NCI-H2029 treated with DMSO at 0.1 percent for 48 hours (cell line): ENCODE measurements at places on chromosomes 6 and 20.

- DNase-seq = no peak
Measured at GRCh38 chr6:71879016-71879415, 7.3 kb upstream of the RIMS1 start.

DNA sequence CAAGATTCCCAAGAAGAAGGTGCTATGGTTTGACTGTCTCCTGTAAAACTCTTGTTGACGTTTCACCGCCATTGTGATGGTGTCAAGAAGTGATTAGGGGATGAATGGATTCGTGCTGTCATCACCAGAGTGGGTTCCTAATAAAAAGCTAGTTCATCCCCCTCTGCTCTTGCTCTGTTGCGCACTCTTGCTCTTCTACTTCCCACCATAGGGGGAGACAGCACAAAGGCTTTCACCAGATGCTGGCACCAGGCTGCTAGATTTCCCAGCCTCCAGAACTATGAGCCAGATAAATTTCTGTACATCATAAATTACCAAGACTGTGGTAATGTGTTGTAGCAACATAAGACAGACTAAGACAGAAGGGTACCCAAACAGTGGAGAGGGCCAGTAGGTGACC, 21.6 kb upstream of the CCDC28A start:
- DNase-seq = no peak

- DNase-seq = no peak
Measured at GRCh38 chr20:39813190-39813829, 851.2 kb downstream of the DHX35 start.

DNA sequence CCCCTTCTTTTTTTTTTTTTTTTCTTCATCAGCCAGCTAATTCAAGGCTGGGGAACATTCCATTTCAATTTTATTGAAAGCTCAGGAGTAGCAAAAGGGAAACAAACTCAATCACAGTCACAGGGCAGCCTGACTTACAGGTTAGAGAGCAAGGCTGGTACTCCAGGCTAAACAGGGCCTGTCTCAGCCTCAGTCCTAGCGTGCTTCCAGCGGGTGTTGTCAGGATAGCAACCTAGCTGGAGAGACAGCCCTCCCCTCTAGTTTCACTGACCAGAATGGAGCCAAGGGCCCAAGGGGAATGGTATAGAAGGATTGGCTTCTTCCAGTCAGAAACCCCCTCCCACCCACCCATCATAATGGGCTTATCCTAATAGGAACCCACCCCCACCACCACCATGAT, 132.9 kb downstream of the PXDC1 start:
- no peak for DNase-seq

- no peak for DNase-seq
Measured at GRCh38 chr20:11989018-11989771, 71.5 kb downstream of the BTBD3 start.

DNA sequence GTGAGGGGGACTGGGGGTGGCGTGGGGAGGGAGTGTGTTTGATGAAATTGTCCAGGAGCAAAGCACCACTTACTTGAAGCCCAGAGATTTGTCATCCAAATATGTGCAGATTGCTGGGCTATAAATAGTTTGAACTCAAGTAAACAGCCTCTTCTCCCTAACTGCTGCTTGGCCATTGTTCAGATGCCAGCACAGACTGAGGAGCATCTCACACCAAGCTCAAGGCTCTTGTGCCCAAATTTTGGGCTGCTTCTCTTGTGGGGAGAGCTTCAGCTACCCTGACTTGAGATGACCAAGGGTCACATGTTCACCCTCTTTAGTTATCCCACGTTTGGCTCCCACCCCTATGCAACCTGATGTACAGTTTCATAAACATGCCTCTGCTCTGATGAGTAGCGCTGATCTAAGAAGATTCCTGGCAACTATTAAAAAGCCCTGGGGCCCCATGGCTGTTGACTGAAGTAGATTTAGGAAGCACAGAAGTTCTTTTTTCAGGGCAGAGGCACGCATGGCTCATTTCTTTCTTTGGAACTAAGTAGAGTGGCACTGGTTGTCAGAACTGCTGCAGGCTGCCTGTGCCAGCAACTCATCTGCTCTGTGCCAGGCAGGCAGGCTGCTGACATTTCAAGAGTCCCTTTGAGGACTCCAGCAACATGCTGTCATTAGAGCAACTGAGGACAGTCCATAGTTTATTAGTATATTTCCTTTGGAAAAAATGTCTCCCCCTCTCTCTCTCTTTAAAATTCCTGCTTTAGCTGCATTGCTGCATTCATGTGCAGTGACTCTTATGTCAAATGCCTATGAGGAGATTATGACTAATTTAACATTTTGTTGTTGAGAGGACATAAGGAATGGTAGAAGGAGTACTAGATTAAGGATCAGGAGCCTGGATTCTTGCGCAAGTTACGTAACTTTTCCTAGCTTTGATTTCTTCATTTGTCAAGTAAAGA, 9.6 kb upstream of the PKIG start:
- DNase-seq = no peak

GRCh38 chr20:49349694-49350252, 71.9 kb upstream of the ZNFX1 start:
- no peak for DNase-seq

- no peak for DNase-seq
Measured at GRCh38 chr6:1481286-1481685, 91.9 kb downstream of the FOXF2 start.

DNA sequence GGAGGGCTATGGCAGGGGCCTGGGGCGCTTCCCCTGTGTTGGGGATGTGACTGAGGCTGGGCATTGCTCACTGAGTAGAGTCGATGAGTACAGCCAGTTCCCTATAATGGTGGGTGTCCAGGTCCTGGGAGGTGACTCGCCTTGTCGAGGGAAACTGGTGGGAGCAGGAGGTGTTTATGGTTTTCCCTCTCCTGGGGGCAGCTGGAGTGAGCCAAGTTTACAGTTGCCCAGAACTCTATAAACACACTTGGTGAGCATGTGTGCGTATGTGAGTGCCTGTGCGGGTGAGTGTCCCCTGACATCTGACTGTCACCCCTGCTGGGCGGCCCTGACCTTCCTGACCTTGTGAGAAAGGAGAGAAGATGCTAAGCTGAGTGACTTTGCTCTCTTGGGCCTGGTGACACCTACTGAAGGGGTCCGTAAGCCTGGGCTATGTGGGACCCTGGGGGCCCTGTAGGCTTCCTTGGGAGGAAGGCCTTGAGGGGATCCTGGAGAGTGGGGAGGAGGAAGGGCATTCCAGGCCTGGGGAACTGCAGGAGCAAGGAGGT, 65.9 kb downstream of the VEGFA start:
- DNase-seq = no peak

GRCh38 chr6:99608059-99608885, 1.6 kb downstream of the PRDM13 start:
- DNase-seq = no peak

DNA sequence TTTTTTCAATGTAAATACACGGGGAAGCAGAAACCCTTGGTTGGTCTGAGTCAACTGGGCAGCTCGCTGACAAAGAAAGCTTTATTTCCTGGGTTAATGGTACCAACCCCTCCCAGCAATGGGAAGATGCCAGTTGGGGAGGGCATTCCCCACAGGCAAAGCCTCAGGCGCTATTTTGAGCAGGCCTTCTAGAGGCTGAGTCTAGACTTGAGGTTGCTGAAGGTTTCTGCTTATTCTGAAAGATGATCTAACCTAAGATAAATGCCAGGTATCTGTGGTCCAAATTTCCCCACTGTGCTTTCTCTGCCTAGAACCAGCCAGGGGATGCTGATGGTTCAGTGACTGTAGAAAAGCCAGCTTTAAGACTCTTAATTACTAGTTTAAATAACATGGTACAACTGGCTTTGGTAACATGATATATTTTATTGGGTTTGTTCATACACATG, 172.5 kb upstream of the JARID2 start:
- DNase-seq = no peak

GRCh38 chr20:44087051-44087856, 99.7 kb downstream of the JPH2 start:
- DNase-seq = no peak

DNA sequence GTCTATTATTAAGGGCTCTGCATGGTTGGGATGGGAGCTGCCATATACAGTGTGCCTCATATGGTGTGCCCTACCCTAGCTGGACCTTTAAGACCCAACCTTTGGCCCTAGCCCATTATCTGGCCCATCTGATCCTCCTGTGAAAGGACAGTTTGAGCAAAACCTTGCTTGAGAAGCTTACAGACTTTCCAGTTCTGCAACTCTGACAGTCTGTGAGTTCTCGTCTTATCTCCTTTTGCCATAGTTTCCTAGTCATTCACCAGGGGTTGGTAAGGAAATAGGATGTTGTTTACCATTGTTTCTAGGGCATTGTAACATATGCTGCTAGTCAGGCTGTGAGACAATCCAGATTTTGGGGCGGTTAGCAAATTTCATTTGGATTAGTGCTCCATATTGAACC, 17.2 kb downstream of the CTNNBL1 start:
- DNase-seq = no peak

- no peak for DNase-seq
Measured at GRCh38 chr20:60950561-60950960, 301.5 kb upstream of the CDH4 start.

DNA sequence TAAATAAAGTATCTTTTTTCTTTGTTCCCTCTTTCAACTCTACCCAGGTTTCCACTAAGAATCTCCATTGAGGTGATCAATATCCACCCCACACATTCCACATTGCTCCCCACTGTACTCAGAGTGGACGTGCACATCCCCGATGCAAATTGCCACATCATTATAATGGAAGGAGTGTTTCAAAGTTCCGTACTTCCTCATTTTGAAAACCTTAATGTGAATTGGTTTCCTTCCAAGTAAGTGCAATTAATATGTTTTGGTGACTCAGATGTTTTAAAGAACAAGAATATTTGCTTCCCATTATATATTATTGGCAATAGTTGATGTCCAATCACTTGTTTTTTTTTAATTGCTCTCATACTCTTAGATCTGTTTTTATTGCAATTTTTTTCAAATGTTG, 463.6 kb downstream of the HACE1 start:
- DNase-seq = no peak

GRCh38 chr6:130743175-130743574, 84.0 kb upstream of the SMLR1 start:
- DNase-seq = no peak

DNA sequence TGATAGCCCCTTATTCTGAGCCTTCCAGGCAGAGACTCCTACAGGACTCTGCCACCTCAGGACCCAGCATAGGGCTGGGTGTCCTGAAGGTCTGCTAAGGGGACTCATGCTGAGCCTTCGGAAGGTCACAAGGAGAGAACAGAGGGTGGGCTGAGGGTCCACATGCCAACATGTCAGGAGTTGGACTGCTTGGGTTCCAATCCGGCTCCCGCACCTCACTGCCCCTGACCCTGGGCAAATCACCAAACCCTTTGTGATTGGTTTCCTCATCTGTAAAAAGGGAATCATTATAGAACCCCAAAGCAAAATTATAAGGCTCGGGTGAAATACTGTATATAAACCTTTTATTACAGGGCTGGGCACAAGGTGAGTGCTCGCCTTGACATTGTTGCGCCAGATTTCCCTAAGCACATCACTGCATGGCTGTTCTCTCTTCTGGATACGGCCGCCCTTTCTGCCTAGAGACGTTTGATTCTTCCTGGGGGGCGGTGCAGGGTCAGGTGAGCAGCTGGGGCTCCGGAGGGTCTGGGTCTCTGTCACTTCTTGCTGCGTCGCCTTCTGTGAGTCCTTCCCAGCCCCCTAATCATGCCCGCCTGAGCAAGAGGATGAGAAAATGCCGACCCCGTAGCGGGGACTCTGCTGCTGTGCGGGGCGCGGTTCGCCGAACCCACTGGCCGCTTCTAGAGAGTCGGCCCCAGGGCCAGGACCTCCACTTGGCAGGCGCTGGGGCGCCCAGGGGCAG, 90.5 kb upstream of the EPB41L1 start:
- DNase-seq = no peak

- no peak for DNase-seq
Measured at GRCh38 chr6:138404666-138405337, 779 bp downstream of the HEBP2 start.

GRCh38 chr6:169843991-169844390, 92.6 kb downstream of the ERMARD start:
- DNase-seq = no peak

DNA sequence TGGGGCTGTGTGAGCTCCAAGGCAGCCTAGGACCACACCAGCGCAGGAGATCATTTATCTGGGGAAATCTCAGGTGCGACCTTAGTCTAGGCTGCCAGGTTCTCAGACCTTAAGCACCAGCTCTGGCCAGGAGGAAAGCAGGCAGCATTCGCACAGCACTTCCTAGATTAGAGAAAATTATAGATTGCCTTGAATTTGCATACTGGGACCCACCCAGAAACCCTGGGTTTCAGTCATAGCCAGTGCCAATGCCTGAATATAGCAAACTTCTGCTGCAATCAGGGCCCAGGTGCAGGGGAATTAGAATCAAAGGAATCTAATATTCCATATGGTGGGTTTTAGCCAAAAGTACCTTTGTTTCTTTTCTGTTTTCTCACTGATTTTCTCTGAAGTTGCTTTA, 204.3 kb upstream of the CST7 start:
- DNase-seq = no peak

DNA sequence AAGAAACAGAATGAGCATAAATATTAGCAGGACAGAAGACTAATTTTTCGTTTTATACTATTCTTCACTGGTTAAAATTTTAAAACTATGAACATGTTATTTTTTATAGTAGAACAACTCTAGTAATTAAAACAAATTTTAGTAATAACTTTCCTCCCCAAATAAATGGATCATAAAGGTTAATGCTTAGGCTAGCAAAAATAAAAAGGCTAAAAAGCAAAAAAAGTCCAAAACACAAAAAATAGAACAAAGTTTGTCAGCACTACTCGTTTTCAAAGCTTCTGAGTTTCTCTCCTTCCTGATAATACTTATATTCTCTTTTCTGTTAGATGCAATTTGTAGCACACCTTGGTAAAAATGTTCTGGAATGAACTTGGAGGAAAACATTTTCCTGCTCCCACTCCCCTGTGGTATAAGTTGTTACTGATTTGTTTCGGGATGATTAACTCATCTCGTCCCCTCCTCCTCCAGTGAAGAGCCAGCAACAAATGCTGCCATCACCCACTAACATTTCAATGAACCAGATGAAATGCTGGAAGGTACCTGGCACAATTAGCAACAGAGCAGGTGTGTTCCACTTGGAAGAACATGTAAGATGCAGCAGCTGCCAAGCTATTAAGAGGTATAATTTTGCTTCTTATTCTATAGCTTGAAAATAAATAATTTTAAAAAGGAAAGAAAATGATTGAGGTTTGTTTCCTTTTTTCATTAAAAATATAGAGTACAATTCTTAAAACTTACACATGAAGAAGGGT, 130.5 kb downstream of the MYB start:
- DNase-seq = peak; percentile 29

DNA sequence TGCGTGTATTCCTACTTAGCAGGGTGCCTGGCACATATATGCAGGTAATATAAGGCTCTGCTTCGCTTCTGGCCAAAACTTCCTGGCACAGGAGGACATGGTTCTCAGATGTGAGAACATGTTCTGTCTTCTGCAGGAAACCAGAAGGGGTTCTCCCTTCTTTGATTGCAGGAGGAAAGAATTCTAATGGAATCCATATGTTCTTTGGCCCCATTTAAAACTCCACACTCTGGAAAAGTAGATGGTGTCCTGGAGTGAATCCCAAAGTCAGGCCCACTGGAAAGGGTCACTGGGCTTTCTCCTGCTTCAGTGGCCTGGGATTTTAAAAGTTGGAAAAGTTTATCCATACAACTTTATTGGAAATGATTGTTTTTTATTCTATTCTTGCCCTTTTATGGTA, 16.4 kb upstream of the CYP24A1 start:
- DNase-seq = no peak
